ENCODE measurements at places on chromosomes 5 and 9.

DNA sequence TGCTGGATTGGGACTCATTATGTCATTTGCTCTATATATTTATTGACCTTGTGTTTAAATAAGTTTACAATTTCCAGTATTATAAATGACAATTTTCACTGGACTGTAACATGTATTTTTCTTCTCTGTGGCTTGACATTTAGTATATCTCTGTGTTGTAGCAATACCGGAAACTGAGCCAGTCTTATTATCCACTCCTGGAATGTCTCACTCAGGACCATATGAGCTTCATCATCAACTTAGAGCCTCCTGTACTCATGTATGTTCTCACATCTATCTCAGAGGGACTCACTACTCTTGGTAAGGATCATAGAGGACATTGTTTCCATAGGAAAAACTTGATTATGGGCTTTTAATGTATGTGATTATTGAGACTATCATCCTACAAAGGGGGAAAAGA, 66.5 kb upstream of the TLX3 start:
- DNase-seq = no peak

GRCh38 chr5:142816531-142817430, 46.6 kb downstream of the ARHGAP26 start:
- DNase-seq = no peak

DNA sequence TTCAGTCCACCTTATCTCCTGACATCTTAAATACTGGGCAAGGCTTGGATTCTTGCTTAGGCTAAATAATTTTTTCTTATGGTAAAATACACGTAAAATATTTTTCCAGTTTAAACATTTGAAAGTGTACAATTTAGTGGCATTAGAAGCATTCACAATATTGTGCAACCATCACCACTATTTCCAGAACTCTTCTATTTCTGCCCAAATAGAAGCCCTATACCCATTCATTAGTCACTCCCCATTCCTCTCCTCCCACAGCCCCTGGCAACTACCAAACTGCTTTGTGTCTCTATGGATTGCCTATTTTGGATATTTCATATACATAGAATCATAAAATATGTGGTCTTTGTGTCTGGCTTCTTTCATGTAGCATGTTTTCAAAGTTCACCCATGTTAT, 57.6 kb downstream of the IL31RA start:
- no peak for DNase-seq

GRCh38 chr9:19342947-19343346, 37.1 kb downstream of the RPS6 start:
- DNase-seq = no peak

DNA sequence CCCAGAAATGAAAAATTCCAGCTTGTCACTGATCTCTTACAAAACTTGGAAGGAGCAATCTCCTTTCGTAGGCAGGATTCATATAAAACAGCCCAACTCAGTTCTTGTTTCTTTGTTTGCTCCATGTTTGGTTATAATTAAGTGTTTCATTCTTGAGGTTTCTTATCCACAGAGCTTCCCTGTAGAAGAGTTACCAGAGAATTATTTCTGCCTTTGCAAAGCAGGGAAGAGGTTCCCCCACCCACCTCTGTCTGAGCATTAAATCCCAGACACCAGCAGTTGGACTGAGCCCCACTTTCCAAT, 34.1 kb upstream of the RAI14 start:
- DNase-seq = no peak

DNA sequence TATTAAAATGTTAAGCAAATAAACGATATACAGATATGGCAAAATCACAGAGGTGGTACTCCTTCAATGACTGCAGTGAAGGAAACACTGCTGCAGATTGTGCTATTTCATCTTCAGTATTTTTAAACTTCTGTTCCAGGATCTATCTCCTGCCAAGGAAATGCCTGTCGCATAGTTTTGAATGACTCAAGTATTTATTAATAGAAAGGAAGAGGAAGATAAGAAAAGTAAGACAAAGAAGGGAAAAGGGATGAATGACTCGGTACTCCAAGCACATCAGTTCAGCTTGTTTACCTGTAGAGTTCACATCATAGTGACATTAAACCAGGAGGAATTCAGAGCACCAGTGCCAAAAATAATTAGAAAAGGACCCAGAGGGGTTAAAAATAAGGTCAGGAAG, 5.1 kb upstream of the GPX8 start:
- no peak for DNase-seq

- no peak for DNase-seq
Measured at GRCh38 chr9:69431203-69431602, 106.2 kb downstream of the ENTREP1 start.

DNA sequence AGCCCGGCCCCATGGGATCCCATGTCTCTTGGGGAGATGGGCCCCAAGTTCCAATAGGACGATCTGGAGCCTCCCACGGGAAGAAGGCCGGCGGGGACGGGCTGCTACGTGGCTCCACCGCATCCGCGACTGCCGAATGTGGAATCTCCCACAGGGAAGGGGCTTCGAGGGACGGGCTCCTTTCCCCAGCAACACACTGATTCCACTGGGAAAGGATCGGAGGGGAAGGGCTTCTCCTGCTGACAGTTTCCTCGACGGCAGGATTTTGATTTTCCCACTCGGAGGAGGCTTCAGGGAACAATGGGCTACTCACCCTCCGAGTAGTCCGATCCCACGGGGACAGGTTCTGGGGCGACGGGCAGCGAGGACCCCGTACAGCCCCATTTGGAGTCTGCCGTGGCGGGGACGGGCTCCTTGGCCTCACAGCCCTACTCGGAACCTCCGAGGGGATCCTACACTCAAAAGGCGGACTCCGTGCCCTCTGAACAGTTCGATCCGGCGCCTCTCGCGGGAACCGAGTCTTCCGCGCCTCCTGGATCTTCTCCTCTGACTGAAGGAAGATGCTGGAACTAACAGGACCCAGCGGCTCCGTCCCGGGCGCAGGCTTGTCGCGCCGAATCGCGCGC, 1.3 kb downstream of the PROB1 start:
- no peak for DNase-seq

DNA sequence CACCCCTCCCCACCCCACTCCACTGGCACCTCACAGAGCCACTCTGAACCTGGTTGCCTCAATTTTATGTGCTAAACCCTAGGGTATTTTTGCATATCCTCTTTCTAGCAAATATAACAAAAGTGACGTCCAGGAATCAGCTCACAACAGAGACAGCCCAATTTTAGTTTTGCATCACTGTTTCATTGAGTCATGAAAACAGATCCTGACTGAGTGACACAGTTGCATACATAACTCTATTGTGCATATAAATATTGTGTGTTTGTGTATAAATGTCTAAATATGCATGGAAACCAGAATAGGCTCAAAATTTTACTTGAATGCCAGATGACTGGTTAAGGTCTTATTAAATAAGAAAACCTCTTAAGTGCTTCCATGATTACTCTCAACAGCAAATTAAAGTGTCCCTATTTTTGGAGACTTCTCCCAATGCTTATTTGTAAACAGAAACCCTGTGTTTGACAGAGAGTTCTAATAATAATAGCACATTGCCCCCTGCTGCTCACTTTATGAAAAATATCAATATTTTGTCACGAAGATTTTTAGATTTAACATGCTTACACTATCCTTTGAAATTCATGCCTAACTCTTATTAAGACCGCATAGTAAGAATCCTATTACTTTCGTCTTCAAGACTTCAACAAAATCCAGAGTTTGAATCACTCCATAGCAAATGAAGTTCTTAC, 75.5 kb upstream of the PRRC1 start:
- no peak for DNase-seq

- DNase-seq = no peak
Measured at GRCh38 chr5:76626738-76627137, 3.5 kb upstream of the F2RL2 start.

Data from right lobe of liver (tissue), 6 donors.